ENCODE measurements at places on chromosomes 5 and 9. TPM values are rescaled to one million over a fixed set of nuclear protein-coding genes. Genes with fewer than 3 reads are reported as not detected.

Gene C1QTNF2
- 0.38 TPM for total RNA-seq

Gene TNFSF8
- total RNA-seq = not detected

Gene IFNE
- total RNA-seq = under 0.01 TPM

Gene SLC4A9
- not detected for total RNA-seq

Gene SHB
- 14.1 TPM for total RNA-seq

Gene ARHGEF28
- total RNA-seq = 50.7 TPM

Gene BHMT2
- total RNA-seq = 6.2 TPM

Gene ZBED3
- total RNA-seq = 1.6 TPM

Gene RPL12
- total RNA-seq = 1,395 TPM
